ENCODE measurements at places on chromosomes 1 and 21.

DNA sequence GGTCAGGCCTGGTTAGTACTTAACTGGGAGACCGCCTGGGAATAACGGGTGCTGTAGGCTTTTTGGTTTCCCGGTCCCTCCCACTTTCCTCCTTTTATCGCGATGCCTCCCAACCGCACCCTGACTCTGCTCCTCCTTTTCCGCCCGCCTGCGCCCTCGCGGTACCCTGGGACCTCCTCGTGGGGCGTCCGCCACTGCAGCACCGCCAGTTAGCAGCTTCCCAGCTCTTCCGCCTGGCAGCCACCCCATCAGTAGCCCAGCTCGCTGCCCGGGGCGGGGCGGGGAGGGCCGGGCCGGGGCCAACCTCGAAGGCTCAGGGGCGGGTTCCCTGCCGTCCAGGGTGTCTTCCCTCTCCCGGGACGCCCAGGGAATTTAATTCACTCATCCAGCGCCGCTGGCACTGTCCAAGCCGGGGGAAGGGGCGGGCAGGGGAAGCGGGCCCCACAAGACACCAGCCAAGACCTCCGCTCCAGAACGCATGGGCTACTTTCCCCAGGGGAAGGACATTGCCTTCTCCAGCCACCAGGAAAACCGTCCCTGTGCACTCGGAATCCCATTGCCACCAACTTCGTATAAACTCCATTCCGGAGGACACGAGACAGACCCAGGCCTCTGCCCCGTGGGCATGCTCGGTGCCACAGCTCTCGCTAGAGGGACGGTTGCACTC, 2.0 kb upstream of the ZNF678 start:
- H3K4me3 ChIP-seq: no peak overlapping the region
- peaks cover 35% of the 10 kb centered on the region for H3K27me3 ChIP-seq
- H3K4me1 ChIP-seq: peaks cover 5% of the 10 kb centered on the region

- no peaks in the 10 kb centered on the region for H3K4me1 ChIP-seq
- no peak overlapping the region for H3K27ac ChIP-seq
- no peaks in the 10 kb centered on the region for H3K36me3 ChIP-seq
- no peak overlapping the region for H3K4me3 ChIP-seq
- H3K27me3 ChIP-seq: no peaks in the 10 kb centered on the region
Observed at GRCh38 chr1:2804628-2805351, 3.3 kb upstream of the TTC34 start.

GRCh38 chr1:225737866-225738265, 39.8 kb upstream of the SRP9 start:
- DNase-seq: no peak
- no peaks in the 10 kb centered on the region for H3K27me3 ChIP-seq
- no peak overlapping the region for H3K4me3 ChIP-seq

DNA sequence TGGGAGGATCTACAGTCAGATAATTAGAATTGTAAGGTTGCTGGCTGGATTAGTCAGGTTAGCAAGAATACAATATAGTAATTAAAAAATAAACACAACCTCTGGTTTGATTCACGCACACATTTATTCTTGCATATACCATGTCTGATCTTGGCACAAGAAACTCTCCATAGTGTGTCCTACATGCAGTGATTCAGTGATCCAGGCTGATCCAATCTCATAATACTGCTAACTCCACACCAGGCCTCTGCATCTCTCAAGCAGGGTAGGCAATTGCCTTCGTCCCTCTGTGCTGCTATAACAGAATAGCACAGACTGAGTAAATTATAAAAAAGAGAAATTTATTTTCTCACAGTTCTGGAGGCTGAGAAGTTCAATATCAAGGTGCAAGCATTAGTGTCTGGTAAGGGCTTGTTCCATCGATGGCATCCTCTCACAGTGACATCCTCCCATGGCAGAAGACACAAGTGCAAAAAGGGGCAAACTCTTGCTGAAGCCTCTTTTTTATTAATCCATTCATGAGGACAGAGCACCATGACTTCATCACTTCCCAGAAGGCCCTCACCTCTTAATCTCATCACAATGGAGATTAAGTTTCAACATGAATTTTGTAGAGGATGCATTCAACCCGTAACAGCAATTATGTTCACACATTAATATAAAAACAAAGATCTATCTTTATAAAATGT, 741.0 kb upstream of the NCAM2 start:
- DNase-seq: no peak
- H3K27me3 ChIP-seq: no peaks in the 10 kb centered on the region
- no peaks in the 10 kb centered on the region for H3K4me1 ChIP-seq
- H3K4me3 ChIP-seq: no peak overlapping the region
- no peak overlapping the region for H3K27ac ChIP-seq

DNA sequence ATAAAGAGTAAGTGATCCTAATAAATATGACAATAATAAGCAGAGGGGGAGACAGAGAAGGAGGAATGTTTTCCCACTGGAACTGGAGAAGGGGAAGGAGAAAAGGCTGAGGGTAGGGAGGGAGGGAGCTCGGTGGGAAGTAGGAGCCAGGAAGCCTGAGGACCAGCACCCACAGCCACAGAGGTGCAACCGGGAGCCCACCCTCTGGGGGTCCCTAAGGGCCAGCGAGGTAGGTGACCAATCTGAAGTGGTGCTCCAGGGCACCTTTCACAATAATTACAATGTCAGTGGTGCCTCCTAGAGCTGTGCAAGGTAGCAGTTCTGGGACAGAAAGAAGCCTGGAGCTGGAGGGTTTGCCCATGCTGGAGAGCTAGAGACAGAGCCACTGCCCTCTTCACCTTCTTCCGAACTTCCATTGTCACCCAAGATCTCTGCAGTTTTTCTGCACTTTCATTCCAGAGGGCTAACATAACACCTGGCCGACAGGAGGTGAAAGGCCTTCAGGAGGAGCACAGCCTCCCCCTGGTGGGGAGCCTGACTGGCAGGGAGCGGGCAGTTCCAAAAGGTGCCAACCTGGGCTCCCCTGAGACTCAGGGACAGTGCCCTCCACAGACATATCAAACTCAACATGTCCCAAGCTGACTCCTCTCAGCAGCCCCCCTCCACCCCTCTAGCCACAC, 4.1 kb upstream of the AHCYL1 start:
- H3K4me1 ChIP-seq: peaks cover 17% of the 10 kb centered on the region
- H3K27me3 ChIP-seq: no peaks in the 10 kb centered on the region
- H3K27ac ChIP-seq: no peak overlapping the region
- no peaks in the 10 kb centered on the region for H3K36me3 ChIP-seq
- no peak overlapping the region for H3K4me3 ChIP-seq

DNA sequence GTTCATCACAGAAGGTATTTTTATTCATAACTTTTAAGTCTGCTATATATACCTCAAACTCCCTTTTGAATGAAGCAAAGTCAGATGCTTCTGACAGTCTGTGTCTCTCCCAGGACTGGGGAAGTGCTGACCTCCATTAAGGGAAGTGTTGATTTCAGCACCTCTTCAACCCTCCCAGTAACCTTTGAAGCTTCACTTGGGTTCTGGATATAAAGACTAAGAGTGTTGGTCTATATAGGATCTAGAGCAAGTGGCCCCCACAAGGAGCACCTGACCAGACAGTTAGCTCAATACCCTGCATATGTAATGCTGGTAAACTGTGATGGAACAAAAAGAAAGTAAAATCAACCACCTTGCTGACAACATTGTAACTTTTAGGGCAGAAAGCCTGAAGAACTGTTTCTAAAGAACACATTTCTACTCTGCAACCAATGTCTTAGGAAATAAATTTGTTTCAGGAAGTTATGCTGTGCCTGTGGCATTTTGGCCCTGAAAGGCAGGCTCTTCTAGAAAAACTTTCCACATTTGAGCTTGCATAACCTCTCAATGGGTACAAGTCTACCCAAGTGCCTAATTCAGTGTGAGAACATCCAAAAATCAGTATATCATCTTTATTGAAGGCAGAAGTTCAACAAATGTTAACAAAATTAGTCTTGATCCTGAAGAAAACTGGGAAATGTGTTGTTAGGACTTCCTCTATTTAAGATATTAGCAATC, 865 bp upstream of the PTPN22 start:
- DNase-seq: peak; percentile 25
- H3K4me3 ChIP-seq: peak overlapping the region; percentile 67
- H3K36me3 ChIP-seq: no peaks in the 10 kb centered on the region
- H3K27me3 ChIP-seq: no peaks in the 10 kb centered on the region

DNA sequence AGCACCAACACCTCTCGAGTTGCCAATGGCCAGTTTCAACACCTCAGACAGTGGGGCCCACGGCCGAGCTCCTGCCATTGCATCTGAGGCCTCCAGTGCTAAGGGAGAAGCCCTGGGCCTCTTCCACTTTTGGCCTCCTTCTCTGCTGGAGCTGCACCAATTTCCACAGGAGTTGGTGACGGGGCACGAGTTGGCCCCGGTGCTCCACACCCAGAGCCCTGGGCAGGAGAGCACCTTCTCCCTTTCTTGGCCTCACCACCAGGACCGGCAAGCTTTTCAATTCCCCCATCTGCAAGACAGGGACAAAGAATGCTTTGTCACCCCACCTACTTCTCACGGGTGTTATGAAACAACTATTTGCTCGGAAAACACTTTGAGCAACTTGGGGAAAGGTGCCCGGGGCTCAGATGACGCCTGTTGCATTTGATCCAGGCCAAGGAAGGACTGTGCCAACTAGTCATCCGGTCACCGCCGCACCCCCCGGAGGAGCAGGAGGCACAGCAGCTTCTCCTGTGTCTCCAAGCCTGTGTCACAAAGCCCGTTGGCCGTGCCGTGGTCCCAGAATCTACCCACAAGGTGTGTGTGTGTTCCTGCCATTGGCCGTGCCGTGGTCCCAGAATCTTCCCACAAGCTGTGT, 55.2 kb downstream of the TOMM20 start:
- no peak overlapping the region for H3K4me3 ChIP-seq
- no peaks in the 10 kb centered on the region for H3K27me3 ChIP-seq
- peak overlapping the region; percentile 74 for H3K27ac ChIP-seq
- no peaks in the 10 kb centered on the region for H3K36me3 ChIP-seq

DNA sequence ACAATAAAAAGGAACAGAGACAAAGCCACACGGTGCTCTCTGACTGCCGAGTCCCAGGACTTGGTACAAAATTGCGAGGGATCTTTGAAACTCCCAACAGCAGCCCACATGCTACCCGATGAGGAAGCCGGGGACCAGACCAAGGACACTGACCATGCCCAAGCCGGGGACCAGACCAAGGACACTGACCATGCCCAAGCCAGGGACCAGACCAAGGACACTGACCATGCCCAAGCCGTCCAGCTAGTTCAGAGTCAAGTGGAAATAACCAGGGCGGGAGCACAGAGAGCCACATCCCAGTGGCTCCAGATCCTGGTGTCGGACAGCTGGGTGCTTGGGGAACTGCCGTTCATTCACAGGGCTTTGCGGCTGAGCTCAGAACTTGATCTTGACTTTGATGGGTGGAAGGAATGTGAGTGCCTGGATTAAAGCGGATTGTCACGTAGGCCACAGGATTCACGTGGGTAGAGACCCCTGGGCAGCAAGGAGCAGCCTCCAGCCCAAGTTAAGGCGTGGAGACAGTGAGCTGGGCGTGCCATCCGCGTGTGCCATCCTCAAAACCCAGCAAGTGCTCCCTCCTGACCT, 16.5 kb upstream of the TRAPPC10 start:
- DNase-seq: no peak
- H3K27ac ChIP-seq: no peak overlapping the region
- H3K36me3 ChIP-seq: no peaks in the 10 kb centered on the region
- peaks cover 2% of the 10 kb centered on the region for H3K27me3 ChIP-seq
- no peak overlapping the region for H3K4me3 ChIP-seq
- no peaks in the 10 kb centered on the region for H3K4me1 ChIP-seq

GRCh38 chr1:160403244-160403643, 2.9 kb downstream of the VANGL2 start:
- DNase-seq: no peak
- H3K27me3 ChIP-seq: no peaks in the 10 kb centered on the region
- no peak overlapping the region for H3K27ac ChIP-seq
- H3K4me1 ChIP-seq: peaks cover 7% of the 10 kb centered on the region

GRCh38 chr1:230396966-230397365, 29.2 kb downstream of the PGBD5 start:
- H3K4me1 ChIP-seq: no peaks in the 10 kb centered on the region
- no peaks in the 10 kb centered on the region for H3K36me3 ChIP-seq
- H3K4me3 ChIP-seq: no peak overlapping the region

GRCh38 chr1:103477101-103477500, 48.4 kb upstream of the RNPC3 start:
- H3K27me3 ChIP-seq: no peaks in the 10 kb centered on the region
- H3K4me1 ChIP-seq: no peaks in the 10 kb centered on the region
- H3K4me3 ChIP-seq: no peak overlapping the region
- no peaks in the 10 kb centered on the region for H3K36me3 ChIP-seq
- H3K27ac ChIP-seq: no peak overlapping the region

GRCh38 chr1:235624721-235625333, 24.8 kb downstream of the GNG4 start:
- H3K36me3 ChIP-seq: no peaks in the 10 kb centered on the region
- H3K27me3 ChIP-seq: no peaks in the 10 kb centered on the region
- no peak overlapping the region for H3K4me3 ChIP-seq
- H3K4me1 ChIP-seq: peaks cover 7% of the 10 kb centered on the region
- no peak overlapping the region for H3K27ac ChIP-seq
- no peak for DNase-seq

Measured in thymus (tissue), 14 donors.